Fibroblast of skin of scalp (primary cell): ENCODE measurements at places on chromosomes 1 and 21.

DNA sequence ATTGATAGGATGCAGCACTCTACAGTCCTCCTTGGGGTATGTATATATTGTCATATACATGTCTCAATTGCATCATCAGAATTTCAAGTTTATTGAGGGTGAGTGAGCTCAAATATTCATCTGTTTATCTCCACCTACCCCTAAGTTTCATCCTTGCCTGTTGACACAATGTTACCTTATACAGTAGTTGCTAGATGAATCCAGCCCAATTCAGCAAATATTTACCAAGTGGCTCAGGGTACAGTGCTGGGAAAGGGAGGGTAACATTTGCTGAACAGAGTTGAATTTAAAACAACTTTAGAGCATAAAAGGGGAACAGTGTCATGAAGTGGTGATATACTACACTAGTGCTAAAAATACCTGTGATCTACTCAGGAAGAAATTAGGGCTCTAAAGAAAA lies 14.4 kb downstream of the ELAVL4 start:
- DNase-seq, result no peak

DNA sequence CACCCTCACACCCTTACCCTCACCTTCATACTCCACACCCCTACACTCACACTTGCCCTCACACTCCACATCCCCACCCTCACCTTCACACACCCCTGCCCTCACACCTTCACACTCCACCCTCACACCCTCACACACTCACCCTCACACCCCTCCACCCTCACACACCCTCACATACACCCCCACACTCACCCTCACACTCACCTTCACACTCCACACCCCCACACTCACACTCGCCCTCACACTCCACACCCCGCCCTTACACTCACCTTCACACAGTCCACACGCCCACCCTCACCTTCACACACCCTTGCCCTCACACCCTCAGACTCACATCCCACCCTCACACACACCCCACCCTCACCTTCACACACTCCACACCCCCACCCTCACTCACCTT lies 43.6 kb upstream of the EDN2 start:
- no peak for DNase-seq

DNA sequence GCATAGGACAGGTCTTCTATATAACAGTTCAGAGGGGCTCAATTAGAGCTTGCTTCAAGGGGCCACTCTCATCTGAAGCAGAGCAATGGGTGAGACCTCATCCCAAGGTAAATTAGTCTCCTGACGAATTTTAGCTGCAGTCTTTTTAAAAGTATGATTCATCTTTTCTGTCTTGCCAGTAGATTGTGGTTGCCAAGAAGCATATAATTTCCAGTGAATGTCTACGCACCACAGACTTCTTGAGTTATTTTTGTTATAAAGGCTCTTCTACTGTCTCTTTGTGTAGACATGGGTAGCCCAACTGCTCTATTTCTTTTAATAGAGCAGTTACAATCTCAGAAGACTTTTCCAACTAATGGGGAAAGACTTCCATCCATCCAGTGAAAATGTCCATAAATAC lies 108.9 kb upstream of the FMN2 start:
- DNase-seq, result no peak

GRCh38 chr1:152919071-152919470 lies 10.7 kb downstream of the IVL start:
- peak; percentile 42 for DNase-seq

GRCh38 chr1:48061162-48062136 lies 64.3 kb upstream of the TRABD2B start:
- DNase-seq, result peak; percentile 69

DNA sequence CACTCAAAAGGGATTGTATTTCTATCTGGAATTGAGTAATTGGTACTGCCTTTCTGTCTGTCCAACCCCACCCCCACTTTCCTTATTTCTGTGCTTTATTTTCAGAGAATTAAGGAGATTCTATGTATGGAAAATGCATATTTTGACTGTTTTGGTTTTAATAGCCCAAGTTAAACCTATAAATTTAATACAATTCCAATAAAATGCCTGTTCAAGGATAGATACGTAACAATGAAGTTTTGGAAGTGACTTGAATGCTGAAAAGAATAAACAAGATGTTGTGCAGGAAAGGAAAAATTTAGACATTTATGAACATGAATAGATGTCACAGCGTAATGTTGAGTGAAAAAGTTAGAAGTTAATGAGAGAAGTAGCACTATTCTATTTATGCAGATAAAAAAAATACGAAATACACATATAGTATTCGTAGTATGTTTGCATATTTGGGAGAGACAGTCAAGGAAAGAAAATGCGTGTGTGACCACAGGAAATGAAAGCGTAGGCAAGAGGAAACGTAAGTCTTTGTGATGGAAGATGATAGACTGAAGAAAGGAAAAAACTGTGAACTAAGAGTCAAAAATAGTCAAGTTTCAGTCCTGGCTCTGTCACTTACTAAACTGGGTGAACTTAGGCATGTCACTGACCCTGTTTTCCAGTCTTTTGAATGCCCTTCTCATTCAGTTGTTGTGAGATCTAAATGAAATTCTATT lies 62.1 kb downstream of the MEF2D start:
- peak; percentile 25 for DNase-seq

- peak; percentile 73 for DNase-seq
Observed at GRCh38 chr1:17586172-17586964, 46.9 kb downstream of the ARHGEF10L start.

DNA sequence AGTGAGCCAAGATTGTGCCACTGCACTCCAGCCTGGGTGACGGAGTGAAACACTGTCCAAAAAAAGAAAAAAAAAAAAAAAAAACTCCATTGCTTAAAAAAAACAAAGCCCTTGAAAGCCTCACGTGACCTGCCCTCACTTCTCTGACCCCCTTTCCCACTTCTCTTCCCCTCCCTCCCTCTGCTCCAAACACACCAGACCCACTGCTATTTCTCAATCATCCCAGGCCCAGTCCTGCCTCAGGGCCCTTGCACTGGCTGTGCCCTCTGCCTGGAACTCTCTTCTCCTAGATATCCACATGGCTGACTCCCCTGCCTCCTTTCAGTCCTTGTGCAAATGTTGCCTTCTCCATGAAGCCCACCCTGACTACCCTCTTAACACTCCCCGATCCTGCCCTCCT lies 45.4 kb upstream of the TARDBP start:
- no peak for DNase-seq

GRCh38 chr1:204803607-204804006 lies 67.1 kb upstream of the NFASC start:
- no peak for DNase-seq

DNA sequence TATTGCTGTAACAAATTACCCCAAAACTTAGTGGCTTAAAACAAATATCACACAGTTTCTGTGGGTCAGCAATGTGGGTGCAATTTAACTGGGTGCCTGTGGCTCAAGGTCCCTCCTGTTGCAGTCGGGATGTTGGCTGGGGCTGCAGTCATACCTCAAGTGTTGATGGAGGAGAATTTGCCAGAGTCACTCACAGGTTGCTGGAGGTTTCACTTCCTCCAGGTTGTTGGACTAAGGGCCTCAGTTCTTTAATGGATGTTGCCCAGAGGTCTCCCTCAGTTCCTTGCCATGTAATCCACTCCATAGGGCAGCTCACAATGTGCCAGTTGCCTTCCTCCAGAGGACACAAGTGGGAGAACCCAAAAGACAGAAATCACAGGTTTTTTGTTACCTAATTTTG lies 2.5 kb upstream of the TAF13 start:
- DNase-seq, result no peak

DNA sequence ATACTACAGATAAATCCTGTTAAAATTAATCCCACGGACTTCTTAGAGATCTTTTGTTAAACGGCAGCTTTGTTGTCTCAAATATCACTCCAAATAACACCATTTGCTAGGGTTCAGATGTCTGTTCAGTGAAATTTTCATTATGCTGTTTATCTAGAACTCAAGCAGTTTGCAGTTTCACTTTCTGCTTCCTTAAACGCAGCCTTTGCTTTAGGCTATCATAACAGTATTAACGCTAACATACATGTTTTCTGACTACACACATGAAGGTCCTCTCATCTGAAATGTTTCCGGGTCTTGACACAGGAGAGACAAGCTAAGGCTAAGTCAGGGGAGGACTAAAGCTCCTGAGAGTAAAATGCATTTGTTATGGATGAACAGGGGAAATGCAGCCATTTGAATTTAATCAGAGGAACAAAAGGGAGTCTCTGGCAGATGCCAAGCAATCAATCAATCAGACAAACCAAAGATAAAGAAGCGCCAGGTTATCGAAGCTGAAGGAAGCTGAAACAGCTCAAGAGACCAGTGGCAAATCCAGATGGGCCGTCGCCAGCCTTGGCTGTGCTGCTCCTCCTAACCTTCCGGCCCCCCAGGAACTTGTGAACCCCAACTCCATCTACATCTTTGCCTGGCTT lies 16.9 kb downstream of the CCSAP start:
- DNase-seq, result no peak

DNA sequence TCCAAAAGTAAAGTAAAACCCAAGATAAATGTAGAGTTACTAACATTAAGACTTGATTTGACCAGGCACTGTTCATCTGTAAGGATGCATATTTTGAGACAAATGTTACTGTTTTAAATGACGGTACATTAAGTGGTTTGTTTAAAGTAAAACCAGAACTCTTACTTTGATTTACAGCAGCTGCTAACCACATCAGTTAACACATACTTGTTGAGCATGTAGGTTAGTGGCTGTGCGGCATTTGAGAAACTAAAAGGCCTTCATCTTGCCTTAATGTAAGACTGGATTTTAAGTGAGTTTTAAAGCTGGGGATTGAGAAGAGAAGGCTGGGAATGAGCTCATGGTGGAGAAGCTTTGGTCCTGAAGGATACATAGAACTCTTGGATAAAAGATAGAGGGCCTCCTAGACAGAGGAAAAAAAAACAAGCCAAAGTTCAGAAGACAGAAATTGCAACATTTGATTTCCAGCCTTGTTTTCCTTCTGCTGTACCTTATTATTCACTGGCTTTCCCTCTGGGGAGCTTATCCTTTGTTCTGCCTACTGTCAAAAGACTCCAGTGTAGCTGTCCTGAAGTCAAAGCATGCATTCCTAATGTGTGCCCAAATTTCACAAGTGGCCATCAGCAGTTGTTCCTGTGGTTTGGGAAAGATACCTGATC lies 66.6 kb downstream of the MTR start:
- no peak for DNase-seq

DNA sequence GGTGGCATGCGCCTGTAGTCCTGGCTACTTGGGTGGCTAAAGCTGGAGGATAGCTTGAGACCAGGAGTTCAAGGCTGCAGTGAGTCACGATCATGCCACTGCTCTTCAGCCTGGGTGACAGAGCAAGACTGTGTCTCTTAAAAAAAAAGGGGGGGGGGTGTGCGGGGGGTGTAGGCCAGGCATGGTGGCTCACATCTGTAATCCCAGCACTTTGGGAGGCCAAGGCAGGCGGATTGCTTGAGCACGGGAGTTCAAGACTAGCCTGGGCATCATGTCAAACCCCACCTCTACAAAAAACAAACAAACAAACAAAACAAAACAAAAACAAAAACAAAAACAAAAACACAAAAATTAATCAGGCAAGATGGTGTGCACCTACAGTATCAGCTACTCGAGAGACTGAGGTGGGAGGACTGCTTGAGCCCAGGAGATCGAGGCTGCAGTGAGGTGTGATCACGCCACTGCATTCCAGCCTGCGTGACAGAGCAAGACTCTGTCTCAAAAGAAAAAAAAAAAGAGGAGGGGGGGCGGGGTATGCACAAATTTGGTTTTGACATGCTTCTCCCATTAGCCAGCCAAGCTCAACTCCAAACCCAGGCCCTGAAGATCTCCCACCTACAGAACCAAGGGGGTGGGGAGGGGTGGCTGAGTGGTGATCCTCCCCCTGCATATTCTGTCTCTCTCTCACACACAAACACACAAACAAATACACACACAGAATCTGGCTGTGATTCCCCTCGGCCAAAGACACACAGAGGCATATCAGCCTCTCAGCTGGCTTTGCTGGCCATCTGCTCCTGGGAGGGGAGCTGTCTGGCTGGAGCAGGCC lies 3.1 kb downstream of the PTAFR start:
- peak; percentile 22 for DNase-seq

GRCh38 chr1:220067269-220068204 lies 21.2 kb upstream of the EPRS1 start:
- DNase-seq, result peak; percentile 39

DNA sequence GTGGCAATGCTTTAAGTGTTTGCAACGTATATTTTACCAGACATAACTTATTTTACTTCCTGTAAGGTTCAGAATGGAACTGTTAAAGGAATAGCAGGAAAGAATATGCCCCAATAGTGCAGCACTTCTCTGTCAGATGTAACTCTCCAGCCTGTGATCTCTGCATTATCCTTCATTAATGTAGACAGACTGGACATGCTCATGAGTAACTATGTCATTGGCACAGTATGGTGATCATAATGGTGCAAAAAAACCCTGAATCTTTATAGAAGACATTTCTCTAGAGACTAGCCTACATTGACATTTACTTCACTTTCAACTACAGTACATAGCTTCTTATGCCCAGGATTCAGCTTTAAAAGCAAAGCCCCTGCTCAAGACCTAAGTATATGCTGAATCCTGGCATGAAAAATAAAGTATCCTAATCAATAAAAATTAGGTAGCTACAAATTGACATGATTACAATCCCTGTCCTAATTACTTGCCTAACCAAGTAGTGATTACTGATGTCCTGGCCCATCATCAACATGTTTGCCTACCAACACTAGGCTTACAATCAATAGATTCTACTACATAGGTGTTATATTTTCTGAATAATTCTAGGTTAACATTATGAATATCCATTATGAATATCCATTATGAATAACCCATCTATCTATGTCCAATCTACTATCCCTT lies 13.9 kb downstream of the COX20 start:
- DNase-seq, result no peak

DNA sequence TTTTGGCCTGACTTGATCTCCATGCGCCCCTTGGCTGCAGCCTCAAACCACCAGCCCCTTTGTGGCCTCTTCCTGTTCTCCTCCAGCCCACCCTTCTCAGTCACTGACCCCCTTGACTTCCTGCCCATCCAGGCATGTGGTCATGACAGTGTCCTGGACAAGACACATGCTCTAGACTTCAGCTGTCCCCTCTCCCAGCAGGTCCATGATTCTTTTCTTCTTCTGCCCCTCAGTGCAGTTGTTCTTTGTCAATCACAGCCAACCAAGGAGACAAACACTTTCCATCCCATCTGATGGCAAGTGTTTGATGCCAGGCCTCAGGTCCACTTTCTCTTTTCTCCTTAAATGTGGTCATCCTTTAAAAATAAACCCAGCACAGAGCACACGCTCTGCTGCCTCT lies 49.7 kb downstream of the SYT6 start:
- DNase-seq, result no peak

GRCh38 chr1:115191691-115192090 lies 102.4 kb upstream of the TSPAN2 start:
- DNase-seq, result no peak

GRCh38 chr1:84141182-84142003 lies 2.7 kb upstream of the PRKACB start:
- DNase-seq, result peak; percentile 14

DNA sequence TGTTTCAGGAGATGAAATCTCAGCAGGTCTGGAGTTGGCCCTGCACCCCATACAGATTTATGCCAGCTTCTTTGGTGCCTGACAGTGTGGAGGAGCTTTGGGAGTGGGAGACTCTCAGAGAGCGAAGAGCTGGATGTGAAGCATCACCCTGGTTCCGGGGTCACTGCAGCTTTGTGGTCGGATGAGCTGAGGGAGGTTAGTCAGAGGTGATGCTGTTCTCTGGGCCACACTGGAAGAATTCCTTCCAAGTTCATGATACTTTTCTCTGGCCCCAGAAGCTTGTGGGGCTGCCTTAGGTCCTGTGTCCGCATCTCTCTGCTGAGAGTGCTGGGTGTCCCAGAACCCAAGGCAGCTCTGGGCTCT lies 467.8 kb downstream of the CAMTA1 start:
- DNase-seq, result peak; percentile 21

GRCh38 chr1:245874942-245875580 lies 632.0 kb downstream of the SMYD3 start:
- peak; percentile 97 for DNase-seq
